PC-9 (cell line): ENCODE measurements at places on chromosomes 5 and 9. TPM values are rescaled to one million over a fixed set of nuclear protein-coding genes. Genes with fewer than 3 reads are reported as not detected.

The SNX30 gene
- total RNA-seq: 32.5 and 33.1 TPM in 2 replicates

The UNC13B gene
- not detected in 2 replicates for total RNA-seq

The FBXL7 gene
- total RNA-seq: not detected in 2 replicates

The PPP3R2 gene
- not detected in 2 replicates for total RNA-seq

The KIF24 gene
- 4.5 and 6.9 TPM in 2 replicates for total RNA-seq

The DND1 gene
- 1.2 and 2.0 TPM in 2 replicates for total RNA-seq

The OR1J4 gene
- not detected in 2 replicates for total RNA-seq

DNA sequence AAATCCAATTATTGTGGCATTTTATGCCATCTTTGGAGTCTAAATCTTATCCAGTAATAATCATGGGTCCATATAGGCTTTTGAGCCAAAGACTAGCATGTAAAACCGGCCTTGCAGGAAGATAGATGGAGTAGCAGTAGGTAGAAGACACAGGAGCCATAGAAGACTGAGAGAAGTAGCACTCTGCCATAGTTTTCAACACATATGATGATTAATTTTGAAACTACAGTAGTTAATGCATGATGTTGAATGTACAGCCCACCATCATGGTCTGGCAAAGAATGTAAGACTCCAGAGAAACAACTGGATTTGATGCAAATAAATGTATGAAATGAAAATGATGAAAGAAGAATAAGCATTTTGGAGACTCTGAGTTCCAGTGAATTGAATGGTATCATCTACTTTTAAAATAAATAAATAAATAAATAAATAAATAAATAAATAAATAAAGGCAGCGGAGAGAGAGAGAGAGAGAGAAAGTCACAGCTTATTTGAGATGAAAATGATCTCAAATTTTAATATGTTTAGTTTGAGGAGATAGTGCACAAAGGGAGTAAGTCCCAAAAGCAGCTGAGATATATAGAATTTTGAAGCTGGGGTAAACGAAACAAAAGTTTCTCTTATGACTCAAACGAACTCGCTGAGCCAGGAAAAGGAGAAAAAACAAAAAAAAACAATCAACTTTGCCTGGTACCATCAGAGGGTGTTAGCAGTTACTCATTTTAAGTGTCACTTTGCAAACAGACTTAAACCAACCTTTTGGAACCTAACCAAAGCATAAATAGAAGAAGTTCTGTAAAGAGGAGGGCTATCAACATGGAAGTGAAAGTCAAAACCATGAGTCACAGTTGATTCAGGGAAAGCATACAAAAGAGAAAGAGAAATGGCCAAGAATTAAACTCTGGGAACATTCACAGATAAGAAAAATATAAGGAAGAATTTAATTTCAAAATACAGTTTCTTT is 388.7 kb downstream of the CETN3 start:
- peak; percentile 3 for DNase-seq

DNA sequence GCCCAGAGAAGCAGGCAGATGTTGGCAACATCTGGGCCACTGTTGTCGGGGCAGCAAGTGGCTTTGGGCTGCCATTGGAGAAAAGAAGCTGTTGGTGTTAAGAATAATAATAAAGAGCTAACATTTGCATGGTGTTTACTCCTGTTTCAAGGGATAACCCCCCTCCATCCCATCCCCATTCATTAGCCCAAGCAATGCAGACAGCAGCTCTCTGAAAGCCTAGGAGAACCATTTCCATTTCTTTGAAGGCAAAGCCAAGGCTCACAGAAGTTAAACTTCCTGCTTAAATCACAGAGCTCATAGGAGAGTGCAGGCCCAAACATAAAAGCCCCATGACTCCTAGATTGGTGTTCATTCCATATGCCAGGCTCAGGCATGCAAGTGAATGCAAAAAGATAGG is 175.4 kb downstream of the ASTN2 start:
- no peak for DNase-seq

- no peak for DNase-seq
Observed at GRCh38 chr9:133686642-133687575, 50.7 kb downstream of the DBH start.

GRCh38 chr5:79399046-79399445 is 114.9 kb downstream of the HOMER1 start:
- DNase-seq: no peak

- no peak for DNase-seq
Observed at GRCh38 chr9:113786071-113786470, 90.0 kb upstream of the ZNF618 start.

GRCh38 chr5:140563596-140563995 is 802 bp downstream of the APBB3 start:
- no peak for DNase-seq

DNA sequence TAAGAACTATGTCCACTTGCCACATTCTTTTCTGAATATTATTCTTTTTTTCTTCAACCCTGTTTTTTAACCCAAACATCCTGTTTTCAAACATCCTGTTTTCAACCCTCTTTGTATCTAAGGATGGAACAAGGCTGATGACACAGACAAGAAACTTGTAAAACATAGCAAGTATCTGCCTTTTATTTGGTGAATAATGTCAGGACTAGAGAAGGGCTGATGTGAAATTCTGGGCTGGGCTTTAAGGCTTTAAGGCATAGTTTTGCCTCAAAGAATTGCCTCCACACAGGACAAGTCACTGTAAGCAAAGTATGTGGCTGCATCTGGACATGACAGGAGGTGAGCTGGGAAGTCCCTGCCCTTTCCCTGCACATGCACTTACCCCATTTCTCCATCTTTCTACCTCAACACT is 42.5 kb upstream of the RIC1 start:
- no peak for DNase-seq

GRCh38 chr5:169602535-169602934 is 19.0 kb downstream of the SPDL1 start:
- no peak for DNase-seq

DNA sequence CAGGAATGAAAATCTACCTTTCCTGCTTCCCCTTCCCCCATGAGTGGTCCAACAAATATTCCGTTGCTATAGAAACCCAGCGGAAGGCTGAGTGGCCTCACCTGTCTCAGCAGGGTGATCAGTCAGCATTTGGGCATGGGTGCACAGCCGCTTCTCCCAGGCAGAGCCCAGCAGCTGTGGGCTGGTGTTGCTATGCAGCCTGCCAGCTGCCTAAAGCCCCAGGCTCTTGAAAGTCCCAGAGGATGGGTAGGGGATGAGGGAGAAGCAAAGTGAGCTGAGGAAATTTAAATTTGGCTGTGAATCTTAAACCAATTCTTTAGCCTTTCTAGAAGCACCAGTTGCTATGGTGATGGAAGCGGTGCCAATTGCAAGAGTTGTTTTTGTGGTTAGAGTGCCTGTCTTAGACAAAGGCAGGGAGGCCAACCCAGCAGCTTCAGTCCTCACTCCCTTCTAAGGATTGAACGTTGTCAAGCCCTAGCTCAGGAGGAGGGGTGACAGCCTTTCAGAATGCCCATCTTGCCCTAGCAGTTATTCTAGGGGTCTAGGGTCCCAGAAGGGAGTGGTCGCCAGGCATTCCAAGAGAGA is 151.5 kb upstream of the PITX1 start:
- DNase-seq: no peak

DNA sequence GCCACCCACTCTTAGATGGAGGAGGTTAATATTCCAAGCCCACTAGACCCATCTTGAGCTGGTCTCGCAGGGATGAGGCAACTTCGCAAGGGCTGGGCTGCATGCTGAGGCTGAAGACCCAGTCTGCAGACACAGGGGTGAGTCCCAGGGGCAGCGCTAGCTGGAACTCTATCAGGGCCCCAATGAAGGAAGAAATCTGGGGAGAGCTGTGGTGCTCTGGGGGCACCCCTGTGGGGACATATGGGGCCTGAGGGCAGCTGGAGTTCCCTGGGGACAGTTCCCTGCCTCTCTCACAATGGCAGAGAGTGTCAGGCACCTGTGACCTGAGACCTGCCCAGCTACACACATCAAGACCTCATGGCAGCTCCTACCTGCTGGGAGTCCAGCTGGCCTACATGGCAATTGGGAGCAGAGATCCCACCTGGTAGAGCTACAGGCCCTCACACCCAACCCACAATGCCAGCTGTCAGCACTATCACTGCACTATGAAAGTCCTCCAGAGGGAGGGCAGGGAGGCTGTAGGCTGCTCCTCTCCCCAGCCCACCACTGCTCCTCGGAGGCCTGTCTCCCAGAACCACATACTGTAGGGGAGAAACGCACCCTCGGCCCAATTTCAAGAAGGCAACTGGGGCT is 202.2 kb downstream of the GABBR2 start:
- no peak for DNase-seq

GRCh38 chr5:181181650-181182565 is 23.1 kb downstream of the TRIM7 start:
- DNase-seq: peak; percentile 78

DNA sequence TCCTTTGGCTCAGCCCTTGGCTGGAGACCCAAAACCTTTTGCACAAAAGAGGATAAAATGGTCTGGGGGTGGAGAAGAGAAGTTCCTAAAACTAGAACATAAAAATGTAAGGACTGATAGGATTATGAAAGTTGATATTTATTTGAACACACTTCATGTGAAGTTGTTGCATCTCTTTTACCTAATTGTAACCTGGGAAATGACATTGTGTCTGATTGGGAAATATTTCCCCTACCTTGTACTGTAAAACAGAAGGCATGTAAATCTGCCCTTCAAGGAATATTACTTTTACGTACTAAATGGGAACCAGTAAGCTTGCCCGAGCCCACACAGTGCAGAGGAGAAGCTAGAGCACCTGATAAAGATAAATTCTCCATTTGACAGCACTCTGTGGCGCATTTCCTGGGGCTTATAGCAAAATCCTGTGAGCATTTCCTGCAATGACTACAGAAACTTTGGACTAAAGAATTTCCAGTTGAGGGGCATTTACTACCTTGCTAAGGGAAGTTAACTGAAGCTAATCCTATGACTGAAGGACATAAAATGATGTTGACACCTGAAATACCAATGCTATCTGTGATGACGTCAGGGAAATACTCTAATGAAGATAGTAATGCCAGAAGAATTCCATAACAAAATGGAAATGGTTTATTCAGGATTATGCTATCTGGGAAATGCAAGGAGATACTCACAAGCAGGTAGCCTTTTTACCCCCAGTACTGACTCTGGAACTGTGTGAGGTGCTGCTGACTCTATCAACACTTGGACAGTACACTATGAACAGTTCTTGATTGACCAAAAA is 78.3 kb upstream of the LIFR start:
- DNase-seq: peak; percentile 30

- peak; percentile 17 for DNase-seq
Observed at GRCh38 chr5:41193456-41194205, 19.7 kb downstream of the C6 start.

- DNase-seq: peak; percentile 29
Observed at GRCh38 chr9:96080364-96080763, 204.9 kb downstream of the ERCC6L2 start.
